ENCODE measurements at places on chromosomes 4 and X. TPM values are rescaled to one million over a fixed set of nuclear protein-coding genes. Genes with fewer than 3 reads are reported as not detected.

GRCh38 chr4:182875453-182876405 lies 41.5 kb downstream of the DCTD start:
- no peaks in the 10 kb centered on the region for H3K4me1 ChIP-seq
- no peak for DNase-seq
- no peaks in the 10 kb centered on the region for H3K27me3 ChIP-seq
- no peak overlapping the region for H3K4me3 ChIP-seq
- H3K36me3 ChIP-seq: no peaks in the 10 kb centered on the region
- H3K27ac ChIP-seq: no peak overlapping the region

- H3K27me3 ChIP-seq: no peaks in the 10 kb centered on the region
- no peak overlapping the region for H3K27ac ChIP-seq
- no peaks in the 10 kb centered on the region for H3K4me1 ChIP-seq
- no peak for DNase-seq
These were observed 227.6 kb upstream of the MAB21L2 start for GRCh38 chr4:150354214-150354796.

DNA sequence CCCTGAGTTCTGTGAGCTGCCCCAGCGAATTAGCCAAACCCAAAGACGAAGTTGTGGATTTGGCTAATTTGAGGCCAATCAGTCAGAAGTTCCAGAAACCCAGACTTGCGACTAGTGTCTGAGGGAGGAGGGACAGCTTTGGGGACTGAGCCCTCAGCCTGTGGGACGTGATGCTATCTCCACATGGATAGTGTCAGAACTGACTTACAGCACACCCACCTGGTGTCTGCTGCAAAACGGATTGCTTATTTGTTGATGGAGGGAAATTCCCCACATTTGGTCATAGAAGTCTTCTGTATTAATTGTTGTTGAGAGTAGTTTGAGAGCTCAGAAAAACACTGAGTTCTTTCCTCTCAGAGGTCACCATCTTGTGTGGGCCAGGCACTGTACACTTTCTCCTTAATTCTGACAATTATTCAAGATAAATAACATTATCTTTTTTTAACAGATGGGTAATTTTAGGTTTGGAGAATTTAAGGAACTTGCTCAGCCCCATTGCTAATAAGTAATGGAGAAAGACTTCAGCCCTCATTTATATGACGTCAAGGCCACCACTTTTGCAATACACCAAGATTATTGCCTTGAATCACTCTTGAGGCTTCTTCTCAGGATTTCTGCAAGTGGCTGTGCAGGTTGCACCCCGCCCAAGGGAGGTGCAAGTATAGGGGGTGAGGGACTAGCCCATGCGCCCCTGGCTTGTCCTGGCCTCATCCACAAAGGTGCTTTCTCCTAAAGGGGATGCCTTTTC lies 16.7 kb downstream of the CLRN2 start:
- H3K27me3 ChIP-seq: no peaks in the 10 kb centered on the region
- no peak for DNase-seq
- H3K4me3 ChIP-seq: no peak overlapping the region
- no peaks in the 10 kb centered on the region for H3K36me3 ChIP-seq
- no peaks in the 10 kb centered on the region for H3K4me1 ChIP-seq
- no peak overlapping the region for H3K27ac ChIP-seq

RAB9A gene
- polyA plus RNA-seq: 24.8 TPM

DNA sequence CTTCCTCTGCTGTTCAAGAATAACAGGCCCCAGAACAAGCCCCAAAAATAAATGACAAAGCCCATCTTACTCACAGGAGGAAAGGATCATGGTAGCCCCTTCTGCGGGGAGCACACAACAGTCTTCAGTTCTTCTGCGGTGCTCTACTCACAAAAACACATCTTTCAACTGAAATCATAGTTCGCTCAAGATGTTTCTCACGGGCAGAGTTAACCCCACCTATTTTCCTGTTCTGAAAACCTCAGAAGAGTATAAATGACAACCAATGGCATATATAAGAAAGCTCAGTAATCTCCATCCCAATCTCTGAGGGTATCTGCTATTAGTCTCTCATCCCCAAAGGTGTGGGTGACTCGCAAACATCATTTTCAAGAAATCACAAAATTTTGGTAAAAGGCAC lies at the start of gene TXK:
Gene TXK, minus strand, starts transcription at position 170 of the 400 bp plus-strand sequence. Its CDS starts 80 bp downstream, at position 90.
- H3K4me1 ChIP-seq: peaks cover 7% of the 10 kb centered on the region
- H3K27ac ChIP-seq: no peak within 1 kb of the TSS
- no peaks in the 10 kb centered on the region for H3K27me3 ChIP-seq
- no peak within 1 kb of the TSS for H3K4me3 ChIP-seq
- no peaks in the 10 kb centered on the region for H3K36me3 ChIP-seq

GYG2 gene
- polyA plus RNA-seq: 14.0 TPM

TMEM156 gene
- polyA plus RNA-seq: 1.6 TPM

AMOT gene
- 25.7 TPM for polyA plus RNA-seq

- no peak for DNase-seq
- no peaks in the 10 kb centered on the region for H3K27me3 ChIP-seq
- no peak overlapping the region for H3K4me3 ChIP-seq
These were observed 164.7 kb upstream of the SLC7A11 start for GRCh38 chr4:138406876-138407275.

SAP30 gene
- 18.9 TPM for polyA plus RNA-seq

CD99L2 gene
- 41.0 TPM for polyA plus RNA-seq

DNA sequence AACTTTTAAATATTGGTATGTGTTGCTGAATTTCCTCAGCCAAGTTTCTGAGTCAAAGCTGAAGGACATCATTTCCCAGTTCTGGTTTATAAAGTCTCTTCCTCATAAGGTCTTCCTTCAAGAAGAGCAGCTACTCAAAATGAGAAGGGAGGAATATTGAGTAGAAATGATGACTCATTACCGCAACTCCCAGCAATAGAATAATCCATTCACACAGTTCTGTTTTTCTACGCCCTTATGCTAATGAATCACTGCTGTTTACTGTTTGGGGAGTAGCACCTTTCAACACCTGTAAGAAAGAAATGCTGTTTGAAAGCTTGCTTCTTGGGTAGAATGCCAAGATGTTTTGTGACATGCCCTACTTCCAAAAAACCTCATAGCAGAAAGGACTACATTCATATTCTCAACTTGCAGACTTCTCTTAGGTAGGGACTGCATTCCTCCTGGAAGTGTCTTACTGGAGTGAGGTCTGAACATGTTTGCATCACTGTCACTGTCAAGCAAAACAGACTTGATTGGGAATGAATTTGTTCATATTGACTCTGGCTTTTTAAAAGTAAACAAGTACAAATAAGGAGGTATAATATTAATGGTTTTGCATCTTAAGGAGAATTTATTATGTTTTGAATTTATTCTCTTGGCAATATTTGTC lies 147.2 kb upstream of the BANK1 start:
- H3K4me1 ChIP-seq: no peaks in the 10 kb centered on the region
- H3K36me3 ChIP-seq: no peaks in the 10 kb centered on the region
- no peaks in the 10 kb centered on the region for H3K27me3 ChIP-seq
- H3K27ac ChIP-seq: no peak overlapping the region

- no peaks in the 10 kb centered on the region for H3K36me3 ChIP-seq
- H3K4me3 ChIP-seq: no peak overlapping the region
- peak; percentile 65 for DNase-seq
- H3K4me1 ChIP-seq: peaks cover 7% of the 10 kb centered on the region
- no peak overlapping the region for H3K27ac ChIP-seq
These were observed 28.4 kb upstream of the TNIP3 start for GRCh38 chr4:121192480-121192879.

GRCh38 chr4:55386073-55386472 lies 9.7 kb upstream of the TMEM165 start:
- H3K4me3 ChIP-seq: no peak overlapping the region
- H3K27me3 ChIP-seq: no peaks in the 10 kb centered on the region
- H3K27ac ChIP-seq: no peak overlapping the region
- no peaks in the 10 kb centered on the region for H3K36me3 ChIP-seq
- DNase-seq: no peak

DNA sequence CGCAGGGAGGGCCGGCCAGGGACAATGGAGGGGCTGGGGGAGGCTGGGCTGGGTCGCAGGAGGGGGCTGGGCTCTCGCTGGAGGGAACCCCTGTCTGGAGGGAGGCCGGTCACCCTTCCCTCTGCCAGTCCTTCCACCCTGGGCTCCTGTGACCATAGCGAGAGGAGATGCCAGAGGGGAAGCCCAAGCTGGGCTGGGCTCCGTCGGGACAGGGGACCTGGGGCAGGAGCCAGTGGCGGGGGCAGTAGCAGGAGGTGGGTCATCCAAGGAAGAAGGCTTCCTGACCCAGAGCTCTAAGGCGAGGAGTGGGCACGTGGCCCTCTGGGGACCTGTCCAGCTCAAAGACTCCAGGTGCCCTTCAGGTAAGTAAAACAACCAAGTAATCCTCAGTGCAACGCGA lies 16.9 kb downstream of the CTAG1B start:
- H3K27me3 ChIP-seq: no peaks in the 10 kb centered on the region
- H3K4me1 ChIP-seq: no peaks in the 10 kb centered on the region
- DNase-seq: no peak
- H3K27ac ChIP-seq: no peak overlapping the region

TCEAL4 gene
- polyA plus RNA-seq: 140 TPM

DNA sequence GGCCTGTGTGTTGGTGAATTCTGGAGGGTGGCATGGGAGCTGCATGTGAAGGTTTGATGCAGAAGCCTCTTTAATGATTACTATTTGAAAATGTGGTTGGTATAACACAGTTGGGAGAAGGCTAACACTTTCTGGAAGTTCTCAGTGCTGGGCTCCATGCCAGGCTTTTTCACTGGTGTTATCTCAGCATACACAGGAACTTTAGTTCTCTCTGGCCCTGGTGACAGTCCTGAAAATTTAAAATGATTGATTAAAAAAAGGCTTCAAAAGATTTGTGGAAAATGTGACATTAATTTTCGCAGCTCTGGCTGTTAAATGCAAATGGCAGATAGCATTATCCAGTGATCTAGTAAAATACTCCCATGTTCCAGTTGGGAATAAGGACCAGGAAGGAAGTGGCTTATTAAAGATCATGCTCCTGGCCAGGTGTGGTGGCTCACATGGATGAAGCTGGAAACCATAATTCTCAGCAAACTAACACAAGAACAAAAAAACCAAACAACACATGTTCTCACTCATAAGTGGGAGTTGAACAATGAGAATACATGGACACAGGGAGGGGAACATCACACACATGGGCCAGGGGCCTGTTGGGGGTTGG lies 36.6 kb downstream of the DIPK2B start:
- no peak overlapping the region for H3K27ac ChIP-seq
- H3K4me3 ChIP-seq: no peak overlapping the region
- no peaks in the 10 kb centered on the region for H3K4me1 ChIP-seq

DNA sequence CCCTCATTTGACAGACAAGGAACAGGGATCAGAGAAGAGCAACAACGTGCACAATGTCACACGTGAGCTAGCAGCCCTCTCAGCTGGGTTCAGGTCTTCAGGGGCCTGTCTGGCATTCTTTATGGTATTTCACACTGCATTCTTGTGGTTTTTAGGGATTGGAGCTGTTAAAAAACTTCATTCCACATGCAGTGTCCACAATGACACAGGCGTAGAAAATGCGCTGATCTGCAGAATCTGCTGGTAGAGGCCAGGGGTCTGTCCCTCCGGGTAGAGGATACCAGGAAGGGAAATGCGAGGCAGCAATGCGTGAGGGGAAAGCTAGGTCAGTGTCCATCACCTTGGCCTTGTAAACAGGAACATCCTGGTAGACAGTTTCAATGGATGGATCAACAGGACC lies 36.6 kb downstream of the MAP7D3 start:
- H3K36me3 ChIP-seq: no peaks in the 10 kb centered on the region
- H3K4me1 ChIP-seq: peaks cover 7% of the 10 kb centered on the region
- no peaks in the 10 kb centered on the region for H3K27me3 ChIP-seq
- no peak for DNase-seq

GRCh38 chr4:52912608-52913007 lies 50.5 kb downstream of the RASL11B start:
- DNase-seq: no peak
- no peaks in the 10 kb centered on the region for H3K27me3 ChIP-seq
- H3K36me3 ChIP-seq: no peaks in the 10 kb centered on the region
- no peak overlapping the region for H3K4me3 ChIP-seq
- no peak overlapping the region for H3K27ac ChIP-seq

ING2 gene
- 21.6 TPM for polyA plus RNA-seq

SSX2 gene
- not detected for polyA plus RNA-seq

RPA4 gene
- polyA plus RNA-seq: 0.20 TPM

DNA sequence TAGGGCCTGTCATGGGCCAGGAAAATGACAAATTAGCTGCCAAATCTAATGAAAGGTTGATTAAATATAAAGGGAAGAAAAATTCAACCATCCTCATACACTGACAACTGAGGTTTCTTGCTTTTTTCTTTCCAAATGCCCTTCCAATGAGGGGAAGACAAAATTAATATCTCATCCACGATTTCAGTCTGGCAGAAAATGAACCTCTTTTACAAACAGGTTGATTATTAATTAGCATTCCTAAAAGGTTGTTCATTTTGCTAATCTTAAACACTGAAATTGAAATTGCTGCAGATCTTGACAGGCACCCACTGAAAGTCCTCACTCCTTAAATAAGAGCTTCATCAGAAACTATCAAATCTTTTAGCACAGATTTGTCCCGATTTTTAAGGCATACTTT lies 45.5 kb downstream of the NPFFR2 start:
- no peak overlapping the region for H3K4me3 ChIP-seq
- no peak overlapping the region for H3K27ac ChIP-seq
- DNase-seq: no peak
- H3K36me3 ChIP-seq: no peaks in the 10 kb centered on the region

- peak; percentile 78 for DNase-seq
- peaks cover 4% of the 10 kb centered on the region for H3K4me1 ChIP-seq
- H3K4me3 ChIP-seq: peak overlapping the region; percentile 29
- no peak overlapping the region for H3K27ac ChIP-seq
- no peaks in the 10 kb centered on the region for H3K27me3 ChIP-seq
These were observed 49.9 kb downstream of the ELF4 start for GRCh38 chrX:130060122-130061069.

GRCh38 chr4:105978684-105979296 lies 83.5 kb downstream of the NPNT start:
- DNase-seq: no peak
- H3K27me3 ChIP-seq: no peaks in the 10 kb centered on the region
- H3K4me3 ChIP-seq: no peak overlapping the region

AFM gene
- not detected for polyA plus RNA-seq

DNA sequence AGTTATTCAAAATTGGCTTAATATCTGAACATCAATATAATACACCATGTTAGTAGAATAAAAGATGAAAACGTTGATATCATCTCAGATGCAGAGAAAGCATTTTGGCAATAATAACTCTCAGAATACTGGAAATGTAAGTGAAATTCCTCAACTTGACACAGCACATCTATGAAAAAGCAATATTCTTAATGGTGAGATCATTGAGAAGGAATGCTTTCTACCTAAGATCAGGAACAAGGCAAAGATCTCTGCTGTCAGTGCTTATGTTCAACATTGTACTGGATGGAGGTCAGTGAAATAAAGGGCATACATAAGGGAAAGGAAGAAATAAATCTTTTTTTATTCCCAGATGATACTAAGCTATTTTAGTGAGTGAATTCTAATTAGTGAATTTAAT lies 40.6 kb downstream of the MRPL1 start:
- no peak overlapping the region for H3K27ac ChIP-seq
- no peaks in the 10 kb centered on the region for H3K36me3 ChIP-seq
- H3K4me3 ChIP-seq: no peak overlapping the region
- no peaks in the 10 kb centered on the region for H3K27me3 ChIP-seq

GRCh38 chr4:9971711-9972110 lies 49.6 kb downstream of the SLC2A9 start:
- no peak overlapping the region for H3K27ac ChIP-seq
- DNase-seq: no peak
- H3K36me3 ChIP-seq: no peaks in the 10 kb centered on the region
- no peaks in the 10 kb centered on the region for H3K27me3 ChIP-seq
- H3K4me1 ChIP-seq: no peaks in the 10 kb centered on the region

Measured in left lung (tissue), 14 donors.